ENCODE measurements at places on chromosomes 5 and 9. TPM values are rescaled to one million over a fixed set of nuclear protein-coding genes. Genes with fewer than 3 reads are reported as not detected.
A peak's percentile ranks its signal among the peaks of the same experiment; 100 is the strongest.

- DNase-seq = no peak
Observed at GRCh38 chr5:169921384-169921783, 58.9 kb downstream of the INSYN2B start.

TXNDC8 gene
- total RNA-seq = not detected

- DNase-seq = no peak
Observed at GRCh38 chr9:33860200-33860871, 43.4 kb downstream of the UBE2R2 start.

DNA sequence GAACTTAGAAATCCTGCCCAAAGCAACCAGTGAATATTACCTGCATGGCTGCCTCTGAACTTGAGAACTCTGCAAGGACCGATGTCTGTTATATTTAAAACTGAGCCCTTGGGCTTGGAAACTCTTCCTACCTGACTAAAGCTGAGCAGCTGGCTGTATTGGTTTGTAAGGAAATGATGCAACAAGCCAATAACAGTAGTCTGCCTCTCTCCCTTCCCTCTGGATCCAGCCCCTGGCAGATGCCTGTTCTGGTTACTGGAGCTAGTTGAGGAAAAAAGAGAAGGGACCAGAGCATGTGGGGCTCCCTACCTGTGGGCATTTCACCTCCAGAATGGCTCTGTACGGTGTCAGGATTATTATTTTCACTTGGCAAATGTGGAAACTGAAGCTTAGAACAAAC is 34.7 kb downstream of the SH3RF2 start:
- DNase-seq = no peak

GRCh38 chr9:124222918-124223720 is 34.6 kb upstream of the NEK6 start:
- DNase-seq = peak; percentile 54

DNA sequence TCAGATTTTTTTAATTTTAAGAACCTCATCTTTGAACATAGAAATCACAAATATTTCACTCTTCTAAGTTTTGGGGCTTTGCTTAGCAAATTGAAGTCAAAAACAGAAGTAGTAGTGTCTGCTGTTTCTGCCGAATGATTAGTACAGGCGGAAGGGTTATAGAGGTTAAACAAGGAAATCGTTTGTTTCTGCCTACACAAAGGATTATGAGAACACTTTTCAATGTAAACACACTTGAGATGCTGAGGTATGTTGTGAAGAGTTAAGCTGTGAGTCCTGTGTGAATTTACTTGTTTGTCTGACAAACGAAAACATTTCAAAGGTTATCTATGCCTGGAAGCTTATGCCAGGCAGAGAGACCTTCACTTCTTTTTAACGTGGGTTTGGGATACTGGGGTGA is 224.8 kb downstream of the CETN3 start:
- no peak for DNase-seq

DNA sequence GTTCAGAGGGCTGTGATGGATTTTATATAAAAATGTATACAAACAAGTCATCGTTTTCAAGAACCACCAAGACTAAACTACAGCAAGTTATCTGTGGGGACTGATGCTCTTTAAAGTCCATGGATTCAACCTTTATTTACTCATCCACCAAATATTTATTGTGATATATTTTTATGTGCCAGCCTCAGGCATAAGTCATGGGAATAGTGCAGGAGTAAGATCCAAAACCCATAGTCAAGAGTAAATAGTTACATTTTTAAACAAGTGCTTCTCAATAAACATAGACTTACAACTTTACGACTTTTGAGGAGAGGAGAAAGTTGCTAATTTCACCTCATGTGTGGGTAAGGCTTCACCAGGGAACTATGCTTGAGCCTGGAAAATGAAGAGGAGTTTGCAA is 24.6 kb downstream of the MACIR start:
- DNase-seq = no peak

DNA sequence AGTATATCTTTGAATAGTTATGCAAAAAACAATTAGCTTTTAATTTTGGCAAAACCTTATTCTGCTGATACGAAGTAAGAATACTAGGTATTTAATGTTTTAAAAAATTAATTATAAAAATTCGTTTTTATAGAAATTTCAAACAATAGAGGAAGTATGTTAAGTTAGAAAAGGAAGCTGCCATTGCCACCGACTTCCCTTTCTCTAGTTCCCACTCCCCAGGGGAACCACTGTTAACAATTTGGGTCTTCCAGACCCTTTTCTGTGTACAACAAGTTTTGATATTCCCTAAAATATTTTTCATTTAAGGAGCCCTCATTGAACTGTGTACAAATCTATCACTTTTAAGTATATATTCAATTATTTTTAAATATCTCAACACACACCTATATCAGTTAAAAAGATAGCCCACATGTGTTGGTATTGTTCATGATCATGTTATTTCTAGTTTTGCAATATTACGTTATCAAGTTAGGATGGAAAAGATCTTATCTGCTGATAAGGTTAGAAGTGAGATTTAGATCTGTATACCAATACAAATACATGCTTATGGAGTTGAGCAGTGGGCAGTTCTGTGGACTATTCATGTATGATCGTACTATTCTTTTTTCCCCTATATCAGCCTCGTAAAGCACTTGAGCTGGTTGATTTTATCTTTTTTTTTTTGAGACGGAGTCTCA is 25.9 kb downstream of the NDFIP1 start:
- no peak for DNase-seq

DNA sequence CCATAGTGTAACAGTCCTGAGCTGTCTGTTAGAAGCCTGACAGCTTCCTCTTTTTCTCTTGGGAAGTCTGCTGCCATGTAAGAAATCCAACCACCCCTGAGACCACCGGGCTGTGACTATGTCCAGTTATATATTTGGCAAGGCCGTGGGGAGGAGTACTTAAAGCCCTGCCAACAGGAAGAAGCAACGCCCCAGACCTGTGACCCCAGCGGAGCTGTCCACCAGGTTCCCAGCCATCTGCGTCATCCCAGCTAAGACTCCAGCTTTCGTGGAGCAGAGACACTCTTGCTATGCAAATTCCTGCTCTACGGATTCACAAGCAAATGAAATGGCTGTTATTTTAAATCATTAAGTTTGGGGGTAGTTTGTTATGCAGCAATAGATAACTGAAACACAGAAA is 417.3 kb downstream of the TLE4 start:
- DNase-seq = no peak

GRCh38 chr5:138264183-138264582 is 10.2 kb downstream of the GFRA3 start:
- no peak for DNase-seq

TAS2R1 gene
- total RNA-seq = not detected

DNA sequence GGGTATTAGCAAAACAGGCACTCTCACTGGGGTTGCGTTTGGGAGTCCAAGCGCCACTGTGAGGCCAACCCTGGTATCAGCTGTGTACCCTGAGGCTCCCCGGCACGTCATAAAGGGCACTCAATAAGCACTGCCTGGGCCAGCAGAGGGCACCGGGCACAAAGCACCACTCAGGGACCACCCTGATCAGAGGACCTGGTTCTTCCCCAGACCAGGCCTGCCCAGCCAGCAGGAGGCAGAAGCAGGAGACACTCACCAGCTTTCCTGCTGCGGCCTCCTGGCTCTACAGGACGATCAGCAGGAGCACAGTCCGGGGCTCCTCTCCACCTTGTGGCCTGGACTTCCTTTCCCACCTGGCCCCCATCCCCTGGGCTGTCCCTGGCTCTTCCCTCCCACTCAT is 12.6 kb downstream of the MGAT1 start:
- no peak for DNase-seq

Measured in Daoy (cell line).